Astrocyte of the hippocampus (primary cell): ENCODE measurements at places on chromosomes 12 and 14.

- no peak for DNase-seq
These were observed 57.2 kb upstream of the CCND2 start for GRCh38 chr12:4216187-4216927.

GRCh38 chr12:131606218-131606901, 104.5 kb upstream of the SFSWAP start:
- DNase-seq = no peak

DNA sequence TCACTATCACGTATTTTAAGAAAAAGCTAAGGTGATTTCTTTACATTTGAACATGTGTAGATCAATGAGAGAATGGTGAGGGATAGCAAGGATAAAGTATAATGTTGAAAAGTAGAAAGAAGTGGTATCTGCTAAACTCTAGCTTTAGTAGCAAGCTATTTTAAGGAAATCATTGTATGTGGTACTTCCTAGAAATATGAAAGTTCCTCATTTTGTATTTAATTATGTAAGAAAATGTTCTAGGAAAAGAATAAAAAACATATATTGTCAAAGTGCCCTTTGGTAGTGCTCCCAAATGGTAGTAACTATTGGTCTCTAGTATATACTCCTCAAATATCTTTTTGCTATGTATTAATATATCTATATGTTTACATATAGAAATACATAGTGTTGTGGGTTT, 35.7 kb downstream of the RAB21 start:
- no peak for DNase-seq

DNA sequence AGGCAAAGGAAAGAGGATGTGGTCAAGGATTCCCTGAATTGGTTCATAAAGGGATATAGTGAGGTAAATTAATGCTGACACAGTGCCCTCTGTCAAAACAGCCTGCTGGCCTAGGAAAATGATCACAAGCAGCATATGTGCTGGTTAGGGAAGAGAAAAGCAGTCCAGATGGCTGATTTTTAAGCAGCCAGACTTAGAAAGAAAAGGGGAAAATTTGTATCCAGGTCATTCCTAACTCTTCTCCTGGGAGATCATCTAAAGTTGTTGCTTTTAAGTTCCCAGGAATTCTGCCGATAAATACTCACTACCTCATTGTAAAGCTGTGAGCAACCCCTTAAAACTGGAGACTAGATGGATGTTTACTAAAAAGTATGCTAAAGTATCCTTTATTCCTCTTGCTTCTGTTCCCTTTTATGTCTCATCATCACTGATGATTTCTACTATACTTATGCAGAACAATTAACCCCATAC, 46.4 kb upstream of the CNOT2 start:
- DNase-seq = no peak

GRCh38 chr14:71321574-71322315, 414.5 kb downstream of the PCNX1 start:
- peak; percentile 63 for DNase-seq

- no peak for DNase-seq
These were observed 91.9 kb downstream of the BICD1 start for GRCh38 chr12:32198555-32198954.

GRCh38 chr12:67456431-67456901, 187.3 kb downstream of the CAND1 start:
- peak; percentile 82 for DNase-seq

- DNase-seq = no peak
These were observed 22.1 kb upstream of the SYCP3 start for GRCh38 chr12:101761350-101761749.

DNA sequence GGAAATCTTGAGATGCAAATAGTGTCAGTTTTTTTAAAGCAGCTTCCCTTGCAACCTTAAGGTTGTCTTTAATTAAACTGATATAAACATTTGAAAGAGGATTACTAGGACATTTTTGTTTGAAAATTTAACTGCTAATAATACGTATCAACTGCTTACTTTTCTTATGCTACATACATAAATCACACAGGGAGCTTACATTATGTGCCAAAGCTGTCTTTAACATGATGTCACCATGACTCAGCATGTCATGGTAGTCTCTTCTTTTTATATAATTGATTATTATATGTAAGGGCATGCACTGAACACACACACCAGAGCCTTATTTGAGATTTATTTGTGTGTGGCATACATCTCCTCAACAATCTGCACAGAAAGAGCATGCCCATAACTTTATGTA, 63.0 kb upstream of the PTHLH start:
- peak; percentile 26 for DNase-seq

DNA sequence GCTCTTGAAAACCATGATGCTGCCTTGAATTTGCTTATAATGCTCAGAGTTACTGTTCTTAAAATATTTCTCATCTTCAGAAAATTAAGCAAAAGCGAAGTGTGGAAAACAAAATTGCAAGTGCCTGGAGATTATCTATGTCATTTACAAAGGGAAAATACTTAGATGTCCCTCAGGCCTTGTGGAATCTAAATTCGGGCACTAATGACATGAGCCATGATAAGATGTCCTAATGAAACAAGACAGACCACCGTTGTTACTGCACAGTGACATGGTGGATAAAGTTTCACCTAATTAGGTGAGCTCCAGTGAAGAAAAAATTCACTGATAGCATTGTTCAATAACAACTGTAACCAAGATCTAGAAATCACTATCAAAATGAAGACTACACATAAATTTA, 30.4 kb downstream of the PPP1R13B start:
- no peak for DNase-seq

- DNase-seq = peak; percentile 73
These were observed 165.3 kb downstream of the SNAPC1 start for GRCh38 chr14:61927520-61927919.

DNA sequence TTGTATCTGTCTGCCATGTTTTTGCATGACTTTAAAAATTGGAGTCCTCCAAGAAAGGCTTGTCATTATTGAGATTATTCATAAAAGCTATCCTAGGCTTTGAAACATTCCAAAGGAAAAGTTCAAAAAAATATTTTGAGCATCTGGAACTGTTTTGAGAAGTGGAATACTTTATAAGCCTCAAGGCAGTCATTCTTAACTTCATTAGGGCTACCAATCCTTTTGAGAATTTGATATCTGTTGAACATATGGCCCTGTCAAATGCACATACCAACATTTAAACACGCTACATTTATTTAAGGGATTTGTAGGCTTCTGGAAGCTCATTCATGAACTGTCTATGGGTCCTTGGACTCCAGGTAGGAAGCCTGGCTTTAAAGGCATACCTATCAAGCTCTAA, 77.0 kb downstream of the TMEM117 start:
- no peak for DNase-seq

GRCh38 chr12:32587581-32588495, 91.3 kb upstream of the DNM1L start:
- DNase-seq = no peak

- DNase-seq = peak; percentile 80
These were observed 170.2 kb upstream of the PRICKLE1 start for GRCh38 chr12:42759622-42760273.

DNA sequence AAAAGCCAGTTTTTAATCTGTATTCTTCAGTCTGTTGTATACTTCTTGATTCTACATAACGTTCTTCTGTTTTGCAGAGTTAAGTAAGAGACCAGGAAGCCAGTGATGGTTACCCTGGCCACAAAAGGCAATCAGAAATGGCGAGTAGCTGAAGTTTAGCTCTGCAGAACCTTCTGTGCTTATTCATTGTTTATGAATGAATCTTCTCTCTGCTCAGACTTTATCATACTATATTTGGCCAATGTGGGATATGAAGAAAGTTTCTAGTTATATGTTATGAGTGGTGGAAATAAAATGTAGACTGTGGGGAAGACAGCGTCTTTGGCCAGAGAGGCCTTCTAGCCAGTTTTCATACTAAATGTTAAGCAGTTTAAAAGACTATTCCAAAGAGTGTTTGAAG, 249.9 kb upstream of the RGS6 start:
- DNase-seq = no peak

DNA sequence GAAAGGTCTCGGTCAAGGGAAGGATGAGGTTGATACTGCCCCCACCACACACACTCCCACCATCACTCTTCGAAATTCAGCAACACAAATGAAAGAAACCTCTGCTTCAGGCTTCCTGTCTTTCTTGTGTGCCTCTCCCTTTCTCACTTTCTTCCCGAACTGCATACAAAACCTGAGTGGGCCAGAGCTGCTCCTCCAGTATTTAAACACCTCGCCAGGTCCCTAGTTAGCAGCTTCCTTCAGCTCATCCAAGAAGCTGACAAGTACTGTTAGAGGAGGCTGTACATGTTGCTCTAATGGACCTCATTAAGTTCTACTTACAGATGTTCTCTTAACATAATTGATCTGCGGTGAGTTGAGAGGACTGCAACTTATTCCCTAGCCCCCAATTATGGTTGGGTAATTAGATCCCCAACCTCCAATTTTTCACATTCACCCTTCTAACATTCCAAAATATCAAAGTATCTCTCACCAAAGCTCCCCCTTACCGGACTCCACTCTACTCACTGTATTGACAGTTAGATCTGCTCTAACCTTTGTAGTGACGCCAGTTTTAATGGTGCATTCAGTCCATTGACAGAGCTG, 4.1 kb upstream of the LMO3 start:
- no peak for DNase-seq

DNA sequence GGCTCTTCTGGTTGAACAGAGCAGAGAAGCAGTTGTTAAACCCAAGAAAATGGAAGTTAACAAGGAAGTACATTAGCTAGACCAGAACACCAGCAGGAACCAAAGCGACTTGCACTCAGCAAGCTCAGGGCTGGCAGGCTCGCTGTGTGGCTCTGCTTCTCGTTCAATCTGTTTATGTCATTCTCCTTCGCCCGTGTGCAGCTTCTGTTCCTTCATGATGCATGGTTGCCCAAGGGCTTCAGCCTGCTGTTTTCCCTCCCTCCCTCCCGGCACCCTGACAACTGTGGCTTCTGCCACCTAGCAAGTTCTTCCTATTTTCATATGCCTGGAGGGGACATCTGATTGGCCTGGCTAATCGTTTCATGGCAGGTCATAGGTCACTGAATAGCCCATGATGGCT, 25.3 kb downstream of the PIGH start:
- DNase-seq = no peak

DNA sequence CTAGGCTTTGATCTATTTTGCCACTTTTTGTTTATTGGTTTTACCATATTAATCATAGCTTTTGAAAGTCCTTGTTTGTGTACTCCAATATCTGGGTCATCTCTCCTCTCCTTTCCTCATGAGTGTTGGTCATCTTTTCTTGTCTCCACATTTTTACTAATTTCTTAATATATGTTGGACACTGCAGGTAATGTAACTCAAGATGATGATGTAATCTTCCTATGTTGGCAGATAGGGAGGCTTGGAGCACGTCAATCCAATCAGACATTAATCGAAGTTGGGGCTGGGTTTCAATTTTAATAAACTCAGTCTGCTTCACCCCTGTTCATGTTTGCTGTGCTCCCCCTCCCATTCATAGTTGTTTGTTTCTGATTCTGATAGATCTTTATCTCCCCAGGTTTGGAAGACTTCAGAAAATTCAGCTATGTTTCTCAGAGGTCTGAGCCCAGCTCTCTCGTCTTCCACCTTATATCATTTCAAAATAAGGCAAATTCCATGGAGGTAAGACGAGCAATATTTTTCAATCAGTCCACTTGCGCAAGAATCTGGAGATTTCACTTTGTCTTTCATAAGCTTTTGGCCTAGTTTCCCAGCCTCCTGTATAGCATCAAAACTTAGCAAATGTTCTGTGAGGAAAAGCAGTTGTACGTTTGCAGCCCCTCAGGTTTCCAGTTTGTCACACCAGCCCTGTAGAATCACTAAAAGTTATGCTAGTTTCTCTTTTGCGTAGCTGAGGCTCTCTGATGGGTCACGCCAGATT, 504.1 kb downstream of the TMTC2 start:
- no peak for DNase-seq

GRCh38 chr12:4824380-4824779, 85.3 kb upstream of the KCNA1 start:
- DNase-seq = peak; percentile 79

GRCh38 chr12:94951071-94951934, 52.2 kb downstream of the NDUFA12 start:
- DNase-seq = peak; percentile 23

DNA sequence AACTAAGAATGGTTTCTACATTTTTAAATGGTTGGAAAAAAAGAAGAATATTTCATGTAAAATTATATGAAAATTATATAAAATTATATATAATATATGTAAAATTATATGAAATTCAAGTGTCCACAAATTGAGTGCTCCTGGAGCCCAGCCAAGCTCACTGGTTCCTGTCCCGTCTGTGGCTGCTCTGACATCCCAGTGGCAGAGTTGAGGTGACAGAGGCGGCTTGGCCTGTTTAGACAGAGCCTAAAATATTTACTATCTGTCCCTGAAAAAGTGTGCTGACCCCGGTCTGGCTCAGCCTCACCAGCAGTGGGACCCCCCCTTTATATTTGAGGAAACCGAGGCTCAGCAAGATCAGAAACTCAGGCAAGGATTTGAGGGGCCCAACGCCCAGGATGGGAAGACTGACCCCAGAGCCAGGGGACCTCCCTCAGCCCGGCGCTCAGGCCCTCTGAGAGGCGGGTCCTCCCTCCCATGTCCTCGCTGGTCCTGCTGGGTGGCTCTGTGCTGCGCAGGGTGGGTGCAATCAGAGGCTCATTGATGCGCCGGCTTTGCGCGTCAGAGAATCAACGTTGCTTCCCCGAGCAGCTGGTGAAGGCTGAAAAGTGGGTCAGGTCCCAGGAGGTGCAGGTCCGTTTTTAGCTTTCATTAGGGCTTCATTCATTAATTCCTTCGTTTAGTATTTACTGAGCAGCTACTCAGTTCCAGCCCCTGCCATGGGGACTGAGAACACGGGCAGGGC, 21.5 kb upstream of the BEGAIN start:
- DNase-seq = no peak

DNA sequence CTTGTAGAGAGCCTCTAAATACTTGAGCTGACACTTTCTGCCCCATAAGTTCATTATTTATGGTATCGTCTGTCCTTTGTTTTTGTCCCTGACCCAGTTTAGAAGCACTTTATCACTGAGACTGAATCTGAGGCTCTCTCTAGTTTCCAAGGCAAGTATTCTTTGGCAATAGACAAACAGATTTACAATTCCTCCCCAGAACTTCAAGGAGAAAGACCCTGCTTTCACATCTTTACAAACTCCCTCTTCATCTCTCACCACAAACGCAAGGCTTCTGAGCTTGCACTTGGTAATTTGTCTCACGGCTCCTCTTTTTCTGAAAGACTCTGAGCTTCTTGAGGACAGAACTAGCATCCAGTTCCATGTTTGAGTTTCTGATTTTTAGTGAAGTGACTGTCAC, 49.8 kb upstream of the PARP11 start:
- no peak for DNase-seq

GRCh38 chr12:51866762-51867161, 18.2 kb upstream of the FIGNL2 start:
- no peak for DNase-seq
